ENCODE measurements at places on chromosomes 6 and 20.

GRCh38 chr6:63460971-63461370, 111.3 kb upstream of the LOC128125822 start:
- DNase-seq: no peak

- DNase-seq: no peak
Observed at GRCh38 chr6:70663881-70664466, 3.7 kb upstream of the SMAP1 start.

GRCh38 chr6:150541576-150541975, 58.1 kb upstream of the PLEKHG1 start:
- no peak for DNase-seq

DNA sequence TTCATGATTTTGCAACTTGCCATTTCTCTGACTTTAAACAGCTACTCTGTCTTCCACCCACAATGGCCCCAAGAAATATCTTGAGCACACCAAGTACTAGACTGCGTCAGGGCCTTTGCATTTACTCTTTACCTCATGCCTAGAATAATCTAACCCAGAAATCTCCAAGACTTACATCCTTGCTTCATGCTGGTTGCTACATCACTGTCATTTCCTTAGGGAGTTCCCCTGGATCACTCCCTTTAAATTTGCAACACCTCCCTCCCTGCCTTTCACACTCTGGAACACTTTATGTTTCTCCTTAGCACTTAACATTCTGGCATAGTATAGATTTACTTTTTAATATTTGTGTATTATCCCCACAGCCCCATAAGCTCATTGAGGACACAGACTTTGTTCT, 4.9 kb upstream of the ELOVL5 start:
- DNase-seq: peak; percentile 35

DNA sequence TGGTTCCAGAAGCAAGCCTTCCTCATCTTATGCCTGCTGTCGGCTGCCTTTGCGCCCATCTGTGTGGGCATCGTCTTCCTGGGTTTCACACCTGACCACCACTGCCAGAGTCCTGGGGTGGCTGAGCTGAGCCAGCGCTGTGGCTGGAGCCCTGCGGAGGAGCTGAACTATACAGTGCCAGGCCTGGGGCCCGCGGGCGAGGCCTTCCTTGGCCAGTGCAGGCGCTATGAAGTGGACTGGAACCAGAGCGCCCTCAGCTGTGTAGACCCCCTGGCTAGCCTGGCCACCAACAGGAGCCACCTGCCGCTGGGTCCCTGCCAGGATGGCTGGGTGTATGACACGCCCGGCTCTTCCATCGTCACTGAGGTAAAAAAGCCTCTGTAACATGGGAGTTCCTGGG, 366 bp downstream of the SLC22A1 start:
- no peak for DNase-seq

Data from cardiac muscle cell (in vitro differentiated cells and primary cell).